ENCODE measurements at places on chromosomes 2 and 18.
A peak's percentile ranks its signal among the peaks of the same experiment; 100 is the strongest.

GRCh38 chr18:3048820-3049349 is 35.9 kb upstream of the LPIN2 start:
- no peak overlapping the region for H3K4me3 ChIP-seq
- no peaks in the 10 kb centered on the region for H3K36me3 ChIP-seq
- H3K27ac ChIP-seq = no peak overlapping the region
- no peak for DNase-seq

DNA sequence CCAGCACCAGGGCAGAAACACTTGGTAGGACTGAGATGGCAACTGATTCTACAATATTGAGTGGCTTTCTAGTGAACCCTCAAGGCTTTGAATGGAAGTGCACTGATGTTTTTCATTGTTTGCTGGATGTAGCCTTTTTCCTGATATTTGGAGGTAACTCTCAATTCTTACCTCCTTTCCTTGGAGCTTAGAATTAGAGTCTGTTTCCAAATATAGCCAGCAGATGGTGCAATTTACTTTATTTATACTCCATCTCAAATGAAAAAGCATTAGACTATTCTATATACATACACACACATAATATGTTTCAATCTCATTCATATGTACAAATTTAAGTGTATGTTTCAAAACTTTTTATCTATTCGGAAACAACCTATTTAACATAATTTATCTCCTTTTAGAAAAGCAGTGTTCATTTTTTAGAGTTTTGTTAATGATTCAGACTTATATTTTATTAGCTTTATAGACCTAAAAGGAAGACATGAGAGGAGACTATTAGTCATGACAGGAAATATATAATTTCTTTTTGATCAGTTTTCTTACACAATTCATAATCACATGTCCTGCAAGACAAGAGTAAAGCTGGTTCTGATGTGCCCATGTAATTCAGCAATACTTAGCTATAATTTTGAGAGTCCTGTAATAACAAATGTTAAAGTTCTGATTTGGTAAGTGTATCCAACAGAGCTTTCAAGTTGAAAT is 124.8 kb downstream of the NUP35 start:
- no peak overlapping the region for H3K27ac ChIP-seq
- no peak overlapping the region for H3K4me3 ChIP-seq
- H3K36me3 ChIP-seq = no peaks in the 10 kb centered on the region

DNA sequence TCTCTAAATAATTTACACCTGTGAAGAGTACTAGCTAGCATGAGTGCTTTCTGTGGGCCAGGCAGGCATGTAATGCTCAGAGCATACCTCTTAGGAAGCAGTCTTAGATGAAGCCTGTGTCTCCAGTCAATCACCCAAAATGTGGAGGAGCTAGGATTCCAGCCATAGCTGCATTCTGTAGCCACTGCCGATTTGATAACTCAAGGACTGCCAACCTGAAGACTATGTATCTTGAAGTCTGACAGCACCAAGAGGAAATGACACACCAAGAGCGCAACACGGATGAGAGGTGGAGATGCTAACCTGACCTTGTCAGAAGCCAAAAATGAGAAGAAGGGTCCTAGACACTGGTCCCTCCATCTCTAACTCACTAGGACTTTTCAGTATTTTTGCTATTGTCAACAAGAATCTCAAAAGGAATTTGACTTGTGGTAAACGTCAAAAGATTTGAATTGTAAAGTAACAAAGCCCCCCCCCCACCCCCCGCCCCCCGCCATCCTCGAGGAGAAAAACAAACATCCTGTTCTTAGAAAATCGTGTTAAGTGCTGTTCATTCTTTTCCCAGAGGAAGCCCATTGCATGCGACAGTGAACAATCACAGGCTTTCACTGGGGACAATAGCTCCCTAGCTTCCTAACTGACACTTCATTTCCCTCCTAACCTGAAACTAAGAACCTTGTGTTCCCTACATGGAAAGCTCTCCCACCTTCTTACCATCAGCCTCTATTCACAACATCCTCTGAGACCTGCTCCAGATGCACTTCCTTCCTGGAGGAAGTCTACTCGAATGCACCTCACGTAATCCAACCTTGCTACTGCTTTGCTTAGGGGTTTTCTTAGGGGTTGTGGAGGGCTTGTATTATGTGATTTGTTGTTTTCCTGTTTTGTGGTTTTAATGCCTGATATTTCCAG is 14.7 kb downstream of the CDC42EP3 start:
- H3K36me3 ChIP-seq = no peaks in the 10 kb centered on the region
- DNase-seq = peak; percentile 28
- H3K27me3 ChIP-seq = no peaks in the 10 kb centered on the region
- no peak overlapping the region for H3K4me3 ChIP-seq

GRCh38 chr2:134466141-134466540 is 212.3 kb downstream of the MGAT5 start:
- H3K4me1 ChIP-seq = no peaks in the 10 kb centered on the region
- H3K27ac ChIP-seq = no peak overlapping the region
- no peaks in the 10 kb centered on the region for H3K36me3 ChIP-seq
- peak; percentile 14 for DNase-seq
- H3K4me3 ChIP-seq = no peak overlapping the region
- H3K27me3 ChIP-seq = no peaks in the 10 kb centered on the region

- H3K27me3 ChIP-seq = no peaks in the 10 kb centered on the region
- no peak overlapping the region for H3K4me3 ChIP-seq
- no peak overlapping the region for H3K27ac ChIP-seq
- no peaks in the 10 kb centered on the region for H3K36me3 ChIP-seq
- H3K4me1 ChIP-seq = no peaks in the 10 kb centered on the region
- no peak for DNase-seq
These were observed 612.2 kb upstream of the SLC39A10 start for GRCh38 chr2:195044801-195045200.

- no peak overlapping the region for H3K4me3 ChIP-seq
- H3K27me3 ChIP-seq = no peaks in the 10 kb centered on the region
- H3K27ac ChIP-seq = no peak overlapping the region
- no peak for DNase-seq
- no peaks in the 10 kb centered on the region for H3K4me1 ChIP-seq
These were observed 57.1 kb upstream of the CYTIP start for GRCh38 chr2:157501026-157501425.

- H3K27ac ChIP-seq = no peak overlapping the region
- H3K36me3 ChIP-seq = no peaks in the 10 kb centered on the region
- no peaks in the 10 kb centered on the region for H3K27me3 ChIP-seq
- no peaks in the 10 kb centered on the region for H3K4me1 ChIP-seq
- no peak for DNase-seq
These were observed 214.2 kb downstream of the HRH4 start for GRCh38 chr18:24674605-24675004.

DNA sequence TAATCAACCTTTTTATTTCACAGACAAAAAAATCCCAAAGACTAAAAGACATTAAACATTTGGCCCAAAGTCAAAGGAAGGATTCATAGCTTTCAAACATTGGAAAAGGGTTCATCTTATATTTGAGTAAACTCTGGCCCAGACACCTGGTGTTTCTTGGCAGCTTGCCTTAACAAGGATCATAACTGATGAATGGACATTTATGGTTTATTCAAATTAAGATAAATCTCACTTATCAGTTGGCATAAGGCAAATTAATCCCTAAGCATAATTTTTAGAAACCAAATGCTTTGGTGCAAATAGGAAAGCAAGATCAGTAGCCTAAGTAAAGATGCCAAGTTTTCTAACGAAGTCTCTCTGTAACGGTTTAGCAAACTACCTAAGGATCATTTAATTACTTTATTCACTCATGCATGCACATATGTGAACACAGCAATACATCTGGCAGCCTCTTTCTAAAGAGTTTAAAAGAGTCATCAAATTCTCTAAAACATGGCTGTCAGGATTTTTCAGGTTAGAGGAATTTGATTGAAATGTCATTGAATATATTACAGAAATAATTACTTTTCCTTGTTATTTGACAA is 323.4 kb upstream of the RBMS1 start:
- H3K27me3 ChIP-seq = no peaks in the 10 kb centered on the region
- no peaks in the 10 kb centered on the region for H3K4me1 ChIP-seq
- no peak for DNase-seq
- H3K27ac ChIP-seq = no peak overlapping the region

GRCh38 chr2:47133046-47133445 is 22.1 kb downstream of the STPG4 start:
- no peak overlapping the region for H3K27ac ChIP-seq
- no peaks in the 10 kb centered on the region for H3K36me3 ChIP-seq
- no peak overlapping the region for H3K4me3 ChIP-seq
- no peaks in the 10 kb centered on the region for H3K27me3 ChIP-seq
- no peak for DNase-seq

DNA sequence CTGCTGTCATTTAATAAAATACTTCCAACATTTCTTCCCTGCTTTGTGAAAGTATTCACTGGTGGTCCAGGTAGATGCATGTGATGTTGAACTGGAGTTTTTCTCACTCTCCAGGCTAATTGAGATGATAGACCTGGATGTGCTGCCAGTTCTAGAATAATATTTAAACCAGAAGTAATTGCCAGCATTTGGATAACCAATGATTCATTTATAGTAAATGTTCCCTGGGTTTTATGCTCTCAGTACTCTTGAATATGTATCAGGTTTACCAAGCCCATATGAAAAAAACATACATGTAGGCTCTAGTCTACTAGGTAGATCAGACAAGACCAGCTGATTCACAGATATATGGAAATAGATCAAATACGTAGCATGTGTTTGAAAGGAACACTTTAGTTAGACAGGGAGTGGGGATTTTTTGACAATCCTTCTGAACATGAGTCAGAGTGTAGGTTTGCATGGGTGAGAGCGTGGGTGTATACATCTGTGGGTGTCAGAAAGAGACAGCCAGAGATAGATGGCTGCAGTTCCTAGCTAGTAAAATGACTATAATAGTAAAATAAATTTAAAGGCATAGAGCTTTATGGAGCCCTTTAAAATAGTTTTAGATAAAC is 115.1 kb downstream of the NAB1 start:
- peaks cover 6% of the 10 kb centered on the region for H3K4me1 ChIP-seq
- H3K27me3 ChIP-seq = no peaks in the 10 kb centered on the region
- H3K4me3 ChIP-seq = no peak overlapping the region
- no peaks in the 10 kb centered on the region for H3K36me3 ChIP-seq
- no peak for DNase-seq
- H3K27ac ChIP-seq = no peak overlapping the region

DNA sequence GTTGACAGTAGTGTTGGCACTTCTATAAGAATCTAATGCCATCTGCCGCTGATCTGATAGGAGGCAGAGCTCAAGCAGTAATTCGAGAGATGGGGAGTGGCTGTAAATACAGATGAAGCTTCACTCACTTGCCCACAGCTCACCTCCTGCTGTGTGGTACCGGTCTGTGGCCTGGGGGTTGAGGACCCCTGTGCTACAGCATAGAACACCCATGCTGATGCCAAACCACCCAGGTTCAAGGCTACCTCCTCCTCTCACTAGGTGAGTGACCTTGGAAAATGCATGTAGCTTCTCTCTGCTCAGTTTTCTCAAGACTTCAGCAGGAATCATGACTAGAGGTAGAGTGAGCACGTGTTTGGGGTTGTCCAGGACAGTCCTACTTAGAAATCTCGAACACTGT is 263.4 kb downstream of the SH3BP4 start:
- DNase-seq = no peak
- no peak overlapping the region for H3K4me3 ChIP-seq
- H3K36me3 ChIP-seq = no peaks in the 10 kb centered on the region
- H3K4me1 ChIP-seq = no peaks in the 10 kb centered on the region
- H3K27ac ChIP-seq = no peak overlapping the region

- H3K4me3 ChIP-seq = no peak overlapping the region
- H3K36me3 ChIP-seq = no peaks in the 10 kb centered on the region
- DNase-seq = no peak
These were observed 13.2 kb upstream of the DNAJC27 start for GRCh38 chr2:24984912-24985311.

DNA sequence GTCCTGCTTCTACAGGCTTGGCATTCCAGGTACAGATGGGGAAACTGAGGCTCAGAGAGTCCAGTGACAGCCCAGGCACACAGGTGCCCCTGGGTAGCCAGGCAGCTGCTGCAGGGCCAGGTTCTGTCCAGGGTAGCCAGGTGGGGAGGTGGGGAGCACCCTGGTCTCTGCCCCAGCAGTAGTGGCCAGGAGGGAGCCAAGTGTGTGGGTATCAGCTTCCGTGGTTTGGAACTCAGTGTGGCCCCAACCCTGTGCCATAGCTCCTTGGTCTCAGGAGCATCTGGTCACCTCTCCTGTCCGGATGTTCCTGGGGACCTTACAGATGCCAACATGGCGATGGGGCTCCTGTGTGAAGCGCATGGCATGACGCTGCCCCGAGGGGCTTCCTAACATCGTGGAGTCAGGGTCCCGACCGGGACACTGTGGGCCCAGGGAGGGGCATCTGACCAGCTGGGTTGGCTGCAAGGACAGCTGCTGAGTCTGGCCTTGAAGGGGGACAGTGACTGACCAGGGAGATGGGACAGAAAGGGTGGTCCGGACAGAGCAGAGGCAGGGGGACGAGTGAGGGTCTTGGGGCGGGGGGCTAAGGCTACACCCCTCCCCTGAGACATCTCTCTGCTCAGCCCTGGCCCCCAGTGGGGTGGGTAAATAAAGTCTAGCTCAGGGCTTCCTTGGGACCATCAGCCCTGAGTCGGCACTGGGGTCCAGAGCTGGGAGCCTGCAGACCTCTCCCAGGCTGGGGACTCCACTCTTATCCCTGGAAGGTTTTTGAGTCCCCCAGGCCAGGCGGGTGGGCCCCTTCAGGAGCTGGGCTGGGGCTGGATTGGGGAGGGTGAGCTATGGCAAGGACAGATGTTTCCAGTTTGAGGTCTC is 76.0 kb upstream of the SMAD7 start:
- H3K36me3 ChIP-seq = no peaks in the 10 kb centered on the region
- H3K4me1 ChIP-seq = peaks cover 6% of the 10 kb centered on the region
- no peak for DNase-seq
- H3K27ac ChIP-seq = no peak overlapping the region

- peak; percentile 45 for DNase-seq
- no peaks in the 10 kb centered on the region for H3K27me3 ChIP-seq
- peaks cover 47% of the 10 kb centered on the region for H3K36me3 ChIP-seq
- H3K27ac ChIP-seq = peak overlapping the region; percentile 97
- H3K4me1 ChIP-seq = peaks cover 29% of the 10 kb centered on the region
These were observed 1.2 kb downstream of the ZFP36L2 start for GRCh38 chr2:43225093-43225787.

Data from CD8-positive, alpha-beta memory T cell (primary cell).